ENCODE measurements at places on chromosomes 7 and 10.

GRCh38 chr7:14197280-14197679 is 207.8 kb upstream of the ETV1 start:
- no peak for DNase-seq

- DNase-seq = no peak
Measured at GRCh38 chr10:88983206-88983605, 7.4 kb upstream of the FAS start.

DNA sequence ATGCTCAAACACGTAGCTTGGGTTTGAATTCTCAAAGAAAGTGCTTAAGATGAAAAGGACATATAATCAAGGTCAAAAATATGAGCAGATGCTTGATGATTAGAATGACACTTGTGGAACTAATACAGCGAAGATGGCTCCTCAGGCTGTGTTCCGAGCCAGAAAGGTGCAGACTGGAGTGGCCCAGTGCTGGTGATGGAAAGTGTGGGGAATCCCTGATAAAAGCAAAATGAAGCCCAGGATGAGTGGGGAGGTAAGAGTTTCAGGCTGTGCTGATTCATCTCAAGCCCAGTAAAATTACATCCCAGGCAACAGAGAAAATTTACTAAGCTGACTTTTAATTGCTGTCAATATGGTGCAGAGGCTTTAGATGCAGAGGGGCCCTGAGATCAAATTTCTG is 77.8 kb upstream of the IKZF1 start:
- peak; percentile 56 for DNase-seq

GRCh38 chr10:97134110-97134509 is 51.6 kb downstream of the SLIT1 start:
- no peak for DNase-seq

DNA sequence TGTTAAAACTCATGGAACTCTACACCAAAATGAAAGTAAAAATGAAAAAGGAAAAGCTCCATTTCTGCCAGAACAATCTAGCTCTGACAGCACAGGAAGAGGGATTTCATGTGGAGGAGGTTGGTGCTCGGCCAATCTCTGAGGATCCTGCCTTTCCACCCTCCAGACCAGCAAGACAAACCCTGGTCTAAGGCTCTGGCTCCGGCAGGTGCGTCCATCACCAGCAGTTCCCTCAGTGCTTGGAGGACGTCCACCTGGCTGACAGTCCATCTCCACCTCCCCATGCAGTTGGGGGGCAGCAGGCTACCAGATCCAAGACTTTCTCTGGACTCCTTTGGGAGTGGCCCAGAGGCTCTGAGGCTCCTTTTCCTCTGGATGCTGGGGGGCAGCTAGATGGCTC is 25.0 kb upstream of the LOXL4 start:
- DNase-seq = no peak

DNA sequence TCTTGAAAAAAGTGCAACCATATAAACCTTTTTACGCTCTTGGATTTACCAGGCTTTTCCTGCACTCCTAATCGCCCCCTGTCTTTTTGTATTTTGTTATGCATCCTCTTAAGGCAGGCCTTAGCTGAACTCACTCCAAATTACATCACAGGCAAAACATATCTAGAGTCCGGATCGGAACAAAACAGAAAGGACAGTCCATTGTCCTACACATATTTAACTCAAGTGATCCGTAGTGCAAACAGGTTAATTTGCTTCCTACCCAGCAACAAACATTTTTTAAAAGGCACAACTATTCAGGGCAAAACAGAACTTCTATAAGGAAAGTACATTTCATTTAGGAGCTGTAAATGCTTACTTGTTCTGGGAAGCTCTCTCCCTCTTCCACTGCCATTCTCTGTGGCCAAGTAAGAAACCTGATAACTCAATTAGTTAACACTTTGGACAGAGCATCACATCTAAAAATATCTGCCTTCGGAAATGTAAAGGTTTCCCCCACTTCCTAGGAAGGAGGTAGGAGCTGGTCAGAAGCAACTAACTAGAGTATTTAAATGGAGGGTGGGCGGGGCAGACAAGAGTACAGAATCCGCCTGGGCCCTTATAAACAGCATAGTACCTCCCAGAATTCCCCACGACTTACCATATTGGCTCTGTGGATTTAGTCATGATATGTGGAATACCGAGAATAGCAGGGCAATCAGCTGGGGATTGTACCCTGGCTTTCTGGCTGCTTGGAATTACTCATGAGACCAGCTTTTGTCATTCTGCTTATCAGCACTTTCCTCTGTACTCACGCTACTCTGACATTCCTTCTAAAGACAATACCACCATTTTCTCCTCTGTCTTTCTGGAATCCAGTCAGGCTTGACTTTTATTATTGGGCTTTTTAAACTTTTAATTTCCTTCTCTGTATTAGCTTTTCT is 89.5 kb downstream of the ANK3 start:
- no peak for DNase-seq

GRCh38 chr7:13602036-13602435 is 387.4 kb downstream of the ETV1 start:
- DNase-seq = no peak

Data from activated T-cell treated with anti-CD3 and anti-CD28 coated beads, Interleukin-2, amount 50 U/mL, for 48 hours (primary cell).